ENCODE measurements at places on chromosomes 11 and 22. TPM values are rescaled to one million over a fixed set of nuclear protein-coding genes. Genes with fewer than 3 reads are reported as not detected.

GRCh38 chr11:6757373-6757967, 14.3 kb downstream of the OR2AG2 start:
- DNase-seq: peak; percentile 51

DNA sequence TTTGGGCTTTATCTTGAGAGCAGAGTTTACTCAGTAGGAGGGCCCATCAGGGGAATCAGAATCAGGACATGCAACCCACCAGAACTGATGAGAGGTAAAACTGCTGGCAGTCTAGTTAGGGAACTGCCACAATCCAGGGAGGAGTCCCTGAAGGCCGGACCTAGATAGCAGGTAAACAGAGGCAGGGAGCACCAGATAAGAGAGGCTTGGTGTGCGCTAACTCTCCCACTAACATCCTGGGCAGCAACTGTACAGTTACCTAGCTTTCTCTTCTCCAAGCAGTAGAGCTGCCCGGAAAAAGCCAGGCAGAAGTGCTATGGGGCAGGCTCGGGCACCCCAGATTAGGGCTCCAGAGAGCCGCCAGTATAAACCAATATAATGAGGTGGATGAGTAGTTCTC, 865 bp upstream of the AMOTL1 start:
- DNase-seq: no peak

- no peak for DNase-seq
Measured at GRCh38 chr22:49977578-49977977, 17.0 kb downstream of the PIM3 start.

Gene VPREB1
- total RNA-seq: not detected

Gene DBX1
- not detected for total RNA-seq

DNA sequence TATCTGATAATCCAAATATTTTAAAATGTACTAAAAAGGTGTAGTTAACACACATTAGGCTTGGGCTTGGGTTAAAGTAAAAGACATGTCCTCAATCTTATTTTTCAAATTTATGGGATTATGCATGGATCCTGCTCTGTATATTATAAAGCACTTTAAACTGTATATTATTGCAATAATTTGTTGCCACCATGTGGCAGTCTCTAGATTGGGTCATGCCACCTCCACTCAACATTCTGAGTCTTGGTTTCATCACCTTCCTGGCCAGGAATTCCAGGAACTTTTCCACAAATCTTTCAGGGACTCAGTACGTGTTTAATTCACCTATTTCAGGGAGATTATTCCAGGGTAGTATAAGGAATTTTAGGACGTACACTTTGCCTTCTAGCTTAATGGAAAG, 695.5 kb downstream of the FAM181B start:
- no peak for DNase-seq

DNA sequence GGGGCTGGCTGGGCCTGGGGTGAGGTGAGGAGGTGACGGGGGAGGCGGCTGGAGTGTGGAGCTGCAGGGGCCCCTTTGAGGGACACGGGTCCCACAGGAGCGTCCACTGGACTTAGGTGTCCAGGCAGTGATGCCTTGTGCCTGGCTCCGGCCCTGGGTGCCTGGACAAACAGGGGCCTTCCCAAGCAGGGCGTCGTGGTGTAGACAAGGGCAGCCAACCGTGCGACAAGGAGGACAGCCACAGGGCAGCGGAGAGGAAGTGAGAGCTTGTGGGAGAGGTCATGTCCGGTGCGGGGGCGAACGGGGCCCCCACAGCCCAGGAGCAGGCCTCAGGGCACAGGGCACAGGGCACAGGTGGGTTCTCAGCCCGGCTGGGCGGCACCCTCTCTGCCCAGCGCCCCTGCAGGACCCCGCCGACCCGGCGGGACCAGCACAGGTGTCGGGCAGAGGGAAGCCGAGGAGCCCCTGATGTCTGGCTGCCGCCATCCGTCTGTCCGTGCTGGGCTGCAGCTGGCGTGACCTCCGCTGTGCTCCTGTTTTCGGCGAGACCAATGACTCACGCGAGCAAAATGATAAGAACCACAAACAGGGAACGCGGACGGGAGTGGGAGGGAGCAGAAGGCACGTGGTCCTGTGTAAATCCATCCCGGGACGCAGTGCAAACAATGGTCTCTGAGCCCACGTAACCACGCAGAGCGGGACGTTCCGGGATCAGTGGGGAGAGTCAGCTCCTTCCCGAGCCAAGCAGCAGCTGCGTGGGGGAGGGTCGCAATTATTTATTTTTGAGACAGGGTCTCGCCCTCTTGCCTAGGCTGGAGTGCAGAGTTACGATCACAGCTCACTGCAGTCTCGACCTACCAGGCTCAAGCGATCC, 49.1 kb upstream of the A4GALT start:
- DNase-seq: peak; percentile 50

GRCh38 chr22:10741210-10741609, 4786.8 kb upstream of the OR11H1 start:
- no peak for DNase-seq

DNA sequence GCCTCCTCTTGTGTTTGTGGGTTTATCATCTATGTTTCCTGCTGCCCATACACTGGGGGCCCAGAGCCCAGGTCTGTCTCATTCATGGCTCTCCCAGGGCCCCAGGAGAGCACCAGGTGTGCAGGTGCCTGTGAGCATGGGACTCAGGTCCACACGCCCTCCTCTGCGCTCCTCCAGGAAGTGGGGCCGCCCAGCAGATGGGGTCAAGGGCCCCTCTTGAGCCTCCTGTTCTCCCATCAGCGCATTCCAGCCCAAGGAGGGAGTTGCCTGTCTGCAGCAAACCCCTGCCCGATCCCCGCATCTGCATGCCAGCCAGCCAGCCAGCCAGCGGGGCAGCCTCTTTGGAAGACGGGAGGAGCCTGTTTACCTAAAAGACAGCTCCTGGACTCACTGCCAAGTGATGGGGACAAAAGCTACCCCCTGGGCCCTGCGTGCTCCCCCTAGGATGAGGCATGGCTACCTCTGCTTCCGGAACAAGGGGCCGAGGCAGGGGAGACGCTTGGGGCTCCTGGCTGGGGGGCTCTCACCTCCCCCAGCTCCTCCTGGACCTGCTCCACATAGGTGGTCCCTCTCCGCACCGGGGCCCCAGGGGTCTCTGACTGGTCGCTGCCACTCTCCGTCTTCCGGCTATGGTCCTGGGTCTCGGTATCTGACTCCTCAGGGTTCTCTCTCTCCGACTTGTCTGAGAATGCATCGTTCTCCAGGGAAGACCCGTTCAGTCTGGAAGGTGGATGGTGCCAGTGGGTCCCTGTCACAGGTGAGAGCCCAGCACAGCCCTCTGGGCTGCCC, 49.7 kb upstream of the CARS1 start:
- DNase-seq: no peak

DNA sequence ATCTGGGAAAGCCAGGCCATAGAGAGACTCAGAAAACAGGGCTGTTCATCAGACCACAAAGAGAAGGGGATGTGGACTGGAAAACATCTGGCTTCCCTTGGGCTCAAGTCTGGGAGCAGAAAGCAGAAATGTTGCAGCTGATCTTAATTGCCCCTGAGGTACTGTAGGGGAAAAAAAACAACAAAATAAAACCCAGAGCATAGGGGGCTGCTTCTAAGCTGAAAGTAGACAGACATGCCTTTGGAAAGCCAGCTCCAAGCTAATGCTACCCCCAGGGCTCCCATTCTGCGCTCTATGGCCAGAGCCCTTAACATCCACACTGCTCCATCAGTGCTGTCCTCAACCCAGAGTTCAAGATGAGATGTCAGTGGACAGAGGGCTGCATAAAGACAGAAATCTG, 2.0 kb upstream of the PACSIN3 start:
- no peak for DNase-seq

- DNase-seq: peak; percentile 14
Measured at GRCh38 chr11:5967708-5968107, 586 bp downstream of the OR56A5 start.

Gene SOX6
- not detected for total RNA-seq

DNA sequence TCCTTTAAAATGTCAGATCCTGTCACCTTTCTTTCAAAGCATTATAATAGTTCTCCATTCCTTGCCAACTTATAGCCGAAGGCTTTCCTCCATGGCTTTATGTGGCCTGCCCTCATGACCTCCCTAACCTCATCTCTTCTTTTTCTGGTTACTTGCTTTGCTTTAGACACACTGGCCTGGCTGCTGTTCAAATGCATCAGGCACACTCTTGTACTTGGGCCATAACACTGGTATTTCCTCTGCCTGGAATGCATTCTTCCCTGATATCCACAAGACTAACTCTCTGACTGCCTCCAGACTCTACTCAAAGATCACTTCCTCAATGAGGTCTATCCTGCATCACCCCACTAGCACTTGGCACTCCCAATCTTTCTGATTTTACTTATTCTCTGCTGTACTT, 710.3 kb downstream of the KCNA4 start:
- DNase-seq: peak; percentile 78

Gene THY1
- 276 TPM for total RNA-seq

Gene MB
- 3.9 TPM for total RNA-seq

Gene LMO1
- total RNA-seq: 0.22 TPM

Gene SYT7
- 0.12 TPM for total RNA-seq

Gene ARVCF
- 9.3 TPM for total RNA-seq

DNA sequence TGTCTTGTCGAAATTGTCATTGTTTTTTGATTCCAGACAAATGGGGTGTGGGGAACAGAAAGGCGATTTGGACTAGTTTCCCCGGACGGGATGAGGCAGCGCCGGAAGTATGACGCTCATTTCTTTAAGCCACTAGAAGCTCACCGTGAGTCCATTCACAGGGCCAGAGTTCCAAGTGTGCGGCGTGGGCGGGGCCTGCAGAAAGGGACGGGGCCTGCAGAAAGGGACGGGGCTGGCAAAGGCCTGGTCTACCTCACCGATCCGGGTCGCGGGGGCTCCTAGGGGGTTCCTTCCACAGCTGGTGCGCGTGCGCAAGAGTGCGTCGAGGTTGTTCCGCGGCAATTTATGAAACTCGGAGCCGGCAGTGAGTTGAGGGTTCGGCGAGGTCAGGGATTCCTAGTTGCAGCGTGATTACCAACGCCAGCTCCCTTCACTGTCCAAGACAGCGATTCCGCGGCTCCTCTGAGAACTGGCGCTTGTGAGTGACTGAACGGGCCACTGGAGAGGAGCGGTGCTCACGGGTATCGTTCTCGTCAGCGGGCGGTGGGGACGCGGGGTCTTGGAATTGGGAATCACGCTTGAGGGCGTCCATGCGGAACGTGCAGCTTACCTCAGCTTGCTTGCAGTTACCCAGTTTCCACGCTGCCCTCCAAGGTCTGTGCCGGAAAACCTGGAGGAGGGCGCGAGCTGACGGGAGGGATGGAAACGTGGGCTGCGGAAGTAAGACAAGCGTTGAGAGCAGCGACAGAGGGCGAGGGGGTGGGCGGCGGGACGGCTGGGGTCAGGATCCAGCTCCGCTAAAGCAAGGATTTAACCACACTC, at the start of gene ZNF215:
ZNF215 (plus strand) TSS at position 219 of the 822 bp plus-strand sequence. CDS start 5,847 bp downstream, outside the sequence.
- DNase-seq: no peak

DNA sequence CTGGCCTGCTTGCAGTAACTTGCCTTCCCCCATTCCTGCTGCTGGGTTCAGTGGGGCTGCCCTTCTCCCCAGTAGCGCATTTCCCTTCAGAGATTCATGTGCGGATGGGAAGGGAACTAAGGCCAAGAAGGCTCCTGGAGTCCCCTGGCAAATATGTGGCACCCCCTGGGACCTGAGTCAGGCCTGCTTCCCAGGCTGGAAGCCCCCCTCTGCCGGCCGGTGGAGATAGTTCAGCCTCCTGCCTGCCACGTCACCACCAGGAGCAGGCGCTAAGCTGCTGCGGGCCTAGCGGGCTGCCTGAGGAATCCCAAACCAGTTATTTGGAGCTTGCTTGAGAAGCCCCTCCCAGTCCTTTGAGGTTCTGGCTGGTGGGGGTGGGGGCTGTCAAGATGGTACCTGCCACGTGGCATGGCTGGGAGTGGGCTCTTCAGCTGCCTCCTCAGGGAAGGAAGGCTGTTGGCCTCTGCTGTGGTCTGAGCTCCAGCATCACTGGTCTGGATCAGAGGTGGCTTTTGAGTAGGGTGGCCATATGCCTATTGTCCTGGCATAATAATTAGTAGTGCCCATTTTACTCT, 2.0 kb downstream of the SERPINH1 start:
- DNase-seq: peak; percentile 58
